ENCODE measurements at places on chromosomes 2 and 18.
A peak's percentile ranks its signal among the peaks of the same experiment; 100 is the strongest.

DNA sequence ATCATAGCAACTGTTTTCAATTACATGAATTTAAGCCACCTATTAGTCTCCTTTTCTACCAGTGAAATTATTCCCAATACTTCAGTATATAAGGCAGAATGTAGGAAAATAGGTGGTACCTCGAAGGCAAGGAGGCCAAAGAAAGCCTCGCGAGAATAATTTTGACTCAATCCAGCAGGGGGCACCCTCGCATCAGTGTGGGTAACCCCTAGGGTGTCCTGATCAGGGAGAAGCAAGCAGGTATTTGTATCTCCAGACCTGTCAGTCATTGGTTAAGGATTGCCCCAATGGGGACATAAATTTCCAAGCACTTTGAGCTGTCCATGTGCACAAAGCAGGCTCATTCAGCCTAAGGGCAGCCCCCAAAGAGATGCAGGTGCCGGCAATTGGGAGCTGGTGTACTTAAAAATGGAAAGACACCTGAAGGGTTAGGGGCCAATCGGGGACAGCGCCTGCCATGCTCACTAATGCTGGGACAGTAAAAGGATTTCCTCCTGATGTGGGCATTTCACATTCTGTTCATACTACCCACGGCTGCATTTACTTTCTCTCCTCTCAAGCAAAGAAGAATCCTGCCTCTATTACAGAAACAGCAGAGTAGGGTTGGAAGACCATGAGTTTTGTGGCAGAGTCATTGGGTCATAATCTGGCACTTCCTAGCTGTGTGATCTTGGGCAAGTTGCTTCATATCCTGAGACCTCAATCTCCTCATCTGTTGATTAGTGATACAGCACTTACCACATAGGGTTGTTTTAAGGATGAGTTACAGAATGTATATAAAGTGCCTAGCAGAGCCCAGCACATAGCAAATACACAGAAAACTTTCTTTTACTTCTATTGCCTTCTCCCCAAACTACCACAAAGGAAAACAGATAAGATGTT, 136.1 kb downstream of the ICOS start:
- DNase-seq = no peak

DNA sequence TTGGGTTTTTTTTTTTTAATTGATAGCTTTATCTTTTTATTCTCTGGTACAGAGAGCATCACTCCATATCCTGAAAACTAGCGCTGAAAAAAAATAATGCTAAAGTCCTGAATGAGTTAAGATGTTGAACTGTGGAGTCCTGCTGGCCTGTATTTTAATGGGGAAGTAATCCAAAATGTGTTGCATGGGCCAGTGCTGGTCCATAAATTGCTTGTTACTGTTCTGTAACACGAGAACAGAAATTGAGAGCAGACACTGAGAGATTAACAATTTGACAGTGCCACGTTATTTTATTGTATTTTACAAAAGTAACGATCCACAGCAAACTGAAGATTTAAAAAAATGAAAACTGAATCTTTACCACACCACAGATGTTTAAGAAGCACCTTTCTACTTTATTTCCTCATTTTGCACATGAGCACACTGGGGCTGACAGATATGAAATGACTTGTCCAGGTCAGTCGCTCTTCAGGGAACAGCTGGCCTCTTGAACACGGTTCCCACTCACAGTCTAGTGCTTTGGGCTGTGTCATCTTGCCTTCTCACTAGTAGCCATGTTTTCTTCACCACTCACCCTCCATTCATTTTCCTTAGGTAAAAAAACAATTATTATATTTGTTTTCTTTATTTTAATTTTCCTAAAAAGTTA, 35.3 kb downstream of the ZCCHC2 start:
- DNase-seq = no peak

DNA sequence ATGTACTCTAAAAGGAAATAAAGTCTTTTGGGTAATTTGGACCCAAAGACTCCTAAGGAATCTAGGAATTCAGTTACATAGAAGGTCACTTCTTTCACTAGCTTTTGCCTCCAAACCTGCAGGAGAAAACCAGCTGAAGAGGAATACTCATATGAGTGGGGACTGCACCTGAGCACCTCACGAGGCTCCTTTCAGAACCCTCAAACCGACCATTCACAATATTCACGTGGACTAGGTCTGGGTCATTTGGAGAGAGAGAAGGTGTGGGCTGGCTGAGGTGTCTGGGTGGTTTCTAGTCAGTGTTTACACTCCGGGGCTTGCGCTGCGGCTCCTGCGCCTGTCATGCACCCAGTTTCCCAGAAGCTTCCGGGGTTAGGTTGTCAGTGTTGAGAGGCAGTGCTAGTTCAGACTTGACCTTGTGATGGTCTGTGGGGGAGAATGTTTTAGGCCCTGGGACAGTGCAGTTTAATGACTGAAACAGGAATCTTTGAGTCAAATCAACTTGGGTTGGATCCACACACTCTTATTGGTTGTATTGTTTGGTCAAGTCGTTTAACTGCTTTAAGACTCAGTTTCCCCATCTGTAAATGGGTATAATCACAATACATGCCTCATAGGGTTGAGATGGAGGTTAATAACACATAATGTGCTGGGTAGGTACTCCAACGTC, 78.4 kb downstream of the LIMS1 start:
- DNase-seq = no peak

DNA sequence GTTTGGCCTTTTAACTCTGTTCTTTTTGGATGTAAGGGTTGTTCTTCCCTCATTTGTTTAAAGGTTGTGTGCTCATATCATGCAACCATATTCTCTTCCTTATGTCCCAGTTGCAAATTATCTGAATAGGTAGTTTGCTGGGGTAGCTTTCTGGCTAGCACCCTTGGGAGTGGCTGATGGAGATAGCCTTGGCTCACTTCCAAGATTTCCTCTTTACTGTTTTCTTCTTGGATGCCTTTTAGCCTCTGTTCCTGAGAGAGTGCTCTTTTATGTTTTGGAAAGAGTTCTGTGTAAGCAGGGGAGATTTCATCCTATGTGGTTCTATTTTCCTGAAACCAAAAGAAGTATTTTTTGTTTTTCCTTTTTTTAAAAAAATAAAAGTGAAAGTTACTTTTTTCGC, 25.4 kb downstream of the USP14 start:
- no peak for DNase-seq

GRCh38 chr18:59079264-59079663, 60.4 kb upstream of the SEC11C start:
- peak; percentile 57 for DNase-seq

DNA sequence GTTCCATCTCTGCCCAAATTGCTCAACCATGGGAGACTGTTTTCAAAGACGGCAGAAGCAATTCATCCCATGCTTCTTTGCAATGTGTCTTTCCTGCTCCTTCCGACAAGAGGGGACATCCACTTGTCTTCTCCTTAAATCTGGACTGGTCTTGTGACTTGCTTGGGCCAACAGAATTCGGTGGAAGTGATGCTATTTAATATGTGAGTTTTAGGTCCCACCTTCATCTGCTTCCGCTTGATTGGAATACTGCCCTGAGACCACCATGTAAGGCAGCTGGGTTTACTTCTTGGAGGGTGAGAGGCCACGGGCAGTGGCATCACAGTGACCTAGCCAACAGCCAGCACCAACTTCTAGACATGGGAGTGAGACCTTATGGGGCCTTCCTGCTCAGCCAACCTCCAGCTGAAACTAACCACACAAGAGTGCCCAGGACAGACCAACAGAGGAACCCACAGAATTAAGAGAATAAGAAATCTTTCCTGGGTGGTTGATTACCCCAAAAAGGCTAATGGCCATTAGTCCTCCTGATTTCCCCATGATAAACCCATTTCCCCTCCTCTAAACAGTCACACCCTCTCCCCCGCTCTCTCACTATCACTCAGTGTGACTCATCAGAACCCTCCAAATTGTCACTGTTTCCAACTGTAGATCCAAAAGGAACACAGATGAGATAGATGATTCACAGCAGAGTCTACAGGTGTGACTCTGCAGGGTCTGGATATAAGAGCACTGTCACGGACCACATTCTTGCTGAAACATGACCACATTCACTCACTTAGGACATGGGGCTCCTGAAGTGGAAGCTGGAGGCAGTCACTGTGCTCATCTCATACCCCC, 16.2 kb upstream of the RHOB start:
- no peak for DNase-seq

- peak; percentile 40 for DNase-seq
Measured at GRCh38 chr2:173997753-173998152, 32.6 kb upstream of the SP3 start.

GRCh38 chr2:238817891-238818290, 30.0 kb upstream of the TWIST2 start:
- no peak for DNase-seq

GRCh38 chr2:22734373-22735045, 650.5 kb upstream of the KLHL29 start:
- DNase-seq = no peak

GRCh38 chr2:70094978-70095719, 7.9 kb downstream of the PCBP1 start:
- peak; percentile 76 for DNase-seq

- no peak for DNase-seq
Measured at GRCh38 chr18:45993438-45993837, 26.3 kb upstream of the EPG5 start.

DNA sequence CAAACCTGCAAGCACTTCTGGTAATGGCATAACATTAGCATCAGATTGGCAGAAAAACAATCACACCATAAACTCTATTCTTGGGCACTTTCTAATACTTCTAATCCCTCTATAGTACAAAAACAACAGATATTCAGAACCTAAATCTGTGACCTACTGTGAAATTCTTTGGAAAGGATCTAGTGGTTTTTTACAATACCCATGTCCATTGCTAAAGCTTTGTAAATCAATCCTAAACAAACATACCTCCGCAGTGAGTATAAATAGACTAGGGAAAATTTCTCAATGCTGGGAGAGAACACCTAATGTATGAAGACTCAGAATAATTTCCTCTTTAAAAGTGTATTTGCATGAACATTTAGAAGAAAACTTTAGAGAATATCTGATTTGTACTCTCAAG, 1098.5 kb upstream of the DDX18 start:
- DNase-seq = no peak

- DNase-seq = no peak
Measured at GRCh38 chr2:191329841-191330240, 84.6 kb downstream of the MYO1B start.

DNA sequence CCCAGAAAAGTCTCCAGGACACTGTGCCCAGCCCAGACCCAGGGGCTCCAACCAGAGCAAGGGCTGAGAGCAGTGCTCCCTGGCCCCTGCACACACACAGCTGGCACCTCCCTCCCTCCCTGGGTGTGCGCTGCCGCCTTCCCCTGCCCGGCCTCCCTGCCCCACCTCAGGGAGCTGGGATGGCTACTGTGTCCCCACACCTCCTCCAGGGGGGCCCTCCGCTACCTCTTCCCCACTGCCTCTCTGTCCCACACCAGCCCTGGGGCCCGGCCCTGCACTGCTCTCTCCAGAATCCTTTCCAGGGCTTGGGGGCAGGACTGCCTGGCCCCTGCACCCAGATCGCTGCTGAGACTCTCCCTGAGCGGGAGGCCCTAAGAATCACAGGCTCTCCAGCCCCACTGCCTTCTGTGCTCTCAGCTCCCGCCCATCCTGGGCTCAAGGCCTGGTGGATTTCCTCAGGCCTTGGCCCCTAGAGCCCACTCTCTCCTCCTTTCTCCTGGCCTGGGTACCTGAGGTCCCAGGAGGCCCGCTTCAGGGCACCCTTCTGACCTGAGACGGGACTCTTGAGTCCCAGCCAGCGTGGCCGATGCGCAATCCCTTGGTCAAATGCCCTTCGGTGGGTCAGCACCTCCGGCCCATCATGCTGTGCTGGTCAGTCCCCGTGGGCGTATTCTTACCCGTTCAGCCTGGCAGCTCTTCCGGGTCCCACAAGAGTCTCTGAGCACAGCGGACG, 276.8 kb upstream of the HDAC4 start:
- DNase-seq = no peak

DNA sequence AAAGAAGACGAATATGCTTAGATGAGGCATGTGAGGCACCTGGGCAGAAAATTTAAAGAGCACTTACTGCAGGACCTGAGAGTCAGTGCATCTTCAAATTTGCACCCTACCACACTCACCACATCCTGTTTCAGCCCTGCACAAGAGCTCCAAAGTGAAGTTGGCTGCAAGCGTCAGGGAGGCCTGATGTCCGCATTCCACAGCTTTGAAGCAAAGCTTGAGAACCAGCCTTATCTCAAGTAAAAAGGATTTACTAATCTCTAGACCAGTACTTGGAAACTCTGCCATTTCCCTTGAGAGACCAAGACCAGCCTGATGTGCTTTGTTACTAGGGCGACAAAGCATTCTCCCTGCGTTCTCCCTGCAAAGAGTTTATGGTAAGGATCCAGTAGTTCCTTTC, 3.4 kb upstream of the ASNSD1 start:
- DNase-seq = no peak

GRCh38 chr18:9987931-9988330, 74.1 kb downstream of the VAPA start:
- DNase-seq = peak; percentile 43

- DNase-seq = no peak
Measured at GRCh38 chr2:160469164-160469563, 24.4 kb downstream of the RBMS1 start.

GRCh38 chr2:75589391-75590105, 28.8 kb upstream of the EVA1A start:
- no peak for DNase-seq

GRCh38 chr2:134389381-134389780, 135.5 kb downstream of the MGAT5 start:
- DNase-seq = no peak

DNA sequence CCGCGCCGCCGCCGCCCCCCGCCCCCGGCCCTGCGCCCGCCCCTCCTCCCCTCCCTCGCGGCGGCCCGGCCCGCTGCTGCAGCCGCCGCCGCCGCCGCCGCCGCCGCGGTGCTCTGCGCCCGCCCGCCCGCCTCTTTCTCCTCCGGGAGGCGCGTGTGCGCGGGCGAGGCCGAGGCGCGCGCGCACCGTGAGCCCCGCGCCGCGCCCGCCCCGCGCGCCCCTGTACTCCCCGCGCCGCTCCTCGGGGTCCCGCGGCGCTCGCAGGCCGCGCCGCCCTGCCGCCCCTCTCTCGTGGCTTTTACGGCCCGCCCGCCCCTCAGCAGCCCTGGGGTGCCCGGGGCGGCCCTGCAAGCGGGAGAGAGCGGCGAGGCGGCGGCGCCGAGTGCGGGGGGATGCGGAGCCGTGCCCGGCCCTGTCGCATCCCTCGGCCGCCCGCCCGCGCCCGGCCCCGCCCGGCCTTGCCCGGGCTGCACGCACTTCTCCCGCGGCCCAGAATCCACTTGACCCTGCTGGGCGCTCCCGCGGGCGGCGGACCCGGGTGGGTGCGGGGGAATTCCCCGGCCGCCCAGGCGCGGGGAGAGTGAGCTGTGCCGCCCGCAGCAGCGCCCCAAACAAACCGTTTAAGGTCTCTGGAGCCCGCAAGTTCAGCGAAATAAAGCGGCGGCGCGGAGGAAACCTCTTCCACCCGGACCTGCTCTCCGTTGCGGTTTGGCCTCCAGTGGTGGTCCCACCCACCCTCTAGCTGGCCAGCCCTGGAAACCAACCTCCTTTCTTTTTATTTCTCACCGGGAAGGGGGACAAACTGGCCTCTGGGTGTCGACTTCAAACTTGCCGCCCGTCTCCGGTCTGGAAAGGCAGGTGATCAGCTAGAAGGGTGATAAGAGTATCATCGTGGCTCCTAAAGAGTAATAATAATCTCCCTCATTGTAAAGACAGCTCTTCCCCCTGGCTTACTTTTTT, 37.4 kb downstream of the AFF3 start:
- no peak for DNase-seq

Data from NCI-H2029 (cell line).